CD4-positive, alpha-beta T cell treated with Interleukin-4 for 1 hour (primary cell): ENCODE measurements at places on chromosomes 13 and 19.
A peak's percentile ranks its signal among the peaks of the same experiment; 100 is the strongest.

- DNase-seq = no peak
These were observed 27.1 kb downstream of the ZNF714 start for GRCh38 chr19:21109116-21109515.

GRCh38 chr13:37229931-37230330, 124.5 kb upstream of the CSNK1A1L start:
- DNase-seq = no peak

DNA sequence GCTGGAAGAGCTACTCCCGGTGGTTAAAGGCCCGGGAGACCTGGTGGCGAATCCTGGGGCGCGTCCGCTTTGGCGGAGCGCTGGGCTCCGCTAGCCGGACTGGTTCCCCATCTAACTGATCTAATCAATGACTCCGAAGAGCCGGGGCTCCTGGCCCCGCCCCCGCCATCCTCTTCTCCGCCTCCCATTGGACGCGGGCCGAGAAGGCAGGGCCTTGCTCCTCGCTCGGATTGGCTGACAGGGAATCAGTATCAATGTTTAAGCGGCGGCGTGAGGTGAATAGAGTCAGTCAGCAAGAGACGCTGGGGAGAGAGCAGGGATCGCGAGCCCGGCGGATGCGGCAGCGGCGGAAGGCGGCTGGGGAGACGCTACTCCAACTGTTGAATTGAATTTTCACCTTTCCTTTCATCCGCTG, 1.7 kb upstream of the PCDH17 start:
- DNase-seq = peak; percentile 35

GRCh38 chr13:108003626-108004025, 211.7 kb downstream of the LIG4 start:
- DNase-seq = no peak

DNA sequence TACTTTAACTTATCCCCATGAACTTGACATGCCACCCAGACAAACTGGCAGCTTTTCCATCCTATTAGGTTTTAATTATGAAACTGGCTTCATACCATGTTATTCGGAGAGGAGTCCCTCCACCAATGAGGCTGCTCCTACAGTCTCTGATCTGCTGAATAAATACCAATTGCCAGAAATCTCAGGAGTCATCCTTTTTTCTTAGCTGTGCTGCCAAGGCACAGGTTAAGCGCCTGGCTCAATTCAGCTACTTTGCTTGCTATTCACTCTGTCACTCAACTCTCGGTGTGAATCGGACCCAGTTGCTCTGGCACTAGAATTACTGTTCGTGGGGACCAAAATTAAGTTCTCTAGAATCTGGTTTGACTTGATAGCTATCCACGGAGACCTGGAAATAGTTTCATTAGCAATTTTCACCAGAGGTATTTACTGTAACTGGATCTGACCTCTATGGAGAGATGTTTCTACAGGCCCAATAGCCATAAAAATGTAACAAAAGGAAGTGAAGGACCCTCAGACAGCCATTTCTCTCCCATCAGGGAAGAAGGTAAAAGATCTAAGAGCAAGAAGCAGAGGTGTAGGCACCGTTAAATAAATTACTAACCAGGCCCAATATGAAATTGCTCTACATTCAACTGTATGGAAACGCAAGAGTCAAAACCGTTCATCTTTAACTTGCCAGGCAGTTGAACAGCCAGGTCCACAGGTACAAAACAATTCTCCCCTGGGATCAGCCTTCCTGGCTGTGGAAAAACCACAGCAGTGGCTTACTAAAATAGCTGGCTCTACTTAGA, 5.4 kb downstream of the ZC3H4 start:
- peak; percentile 26 for DNase-seq

DNA sequence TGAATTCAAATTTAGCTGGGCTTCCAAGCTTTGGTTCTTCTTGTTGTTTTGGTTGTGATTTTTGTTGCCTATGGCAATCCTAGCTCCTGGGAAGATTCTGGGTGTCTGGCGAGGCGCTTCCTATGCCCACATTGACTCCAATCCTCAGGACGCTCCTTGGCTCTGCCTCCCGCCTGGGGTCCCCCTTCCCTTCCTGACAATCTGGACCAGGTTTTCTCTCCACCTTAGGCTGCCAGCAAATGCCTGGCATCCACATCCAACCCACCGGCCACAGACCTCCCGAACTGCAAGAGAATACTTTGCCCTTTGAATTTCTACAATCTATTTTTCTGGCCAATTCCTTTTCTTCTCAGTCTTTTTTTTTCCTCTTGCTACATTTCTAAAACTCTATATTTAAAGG, 186.9 kb upstream of the UBL3 start:
- no peak for DNase-seq

DNA sequence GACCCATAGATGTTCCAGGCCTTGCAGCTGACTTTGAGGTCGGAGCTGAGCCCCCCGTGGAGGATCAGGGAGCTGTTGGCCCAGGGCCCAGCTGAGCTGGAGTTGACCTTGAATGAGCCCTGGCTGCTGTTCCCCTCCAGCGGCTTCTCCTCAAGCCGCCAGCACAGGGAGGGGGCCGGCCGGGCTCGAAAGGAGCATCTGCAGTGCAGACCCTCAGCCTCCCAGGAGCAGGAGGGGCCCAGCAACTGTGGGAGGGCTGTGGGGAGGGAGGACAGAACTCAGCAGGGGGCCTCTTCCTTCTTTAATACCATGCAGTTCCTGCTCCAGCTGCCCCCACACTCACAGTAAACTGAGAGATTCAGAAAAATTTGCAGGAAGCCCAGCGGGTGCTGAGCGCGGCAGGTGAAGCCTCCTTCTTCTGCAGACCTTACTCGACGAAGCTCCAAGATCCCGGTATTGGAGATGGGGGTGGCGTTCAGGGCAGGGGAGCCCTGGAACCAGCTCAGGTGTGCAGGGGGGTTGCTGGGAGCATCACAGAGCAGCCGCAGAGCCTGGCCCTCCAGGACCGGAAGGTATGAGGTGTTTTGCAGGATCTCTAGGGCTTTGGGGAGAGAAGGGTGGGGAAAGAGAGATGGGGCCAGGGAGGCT, 2.6 kb downstream of the SIGLEC5 start:
- no peak for DNase-seq

DNA sequence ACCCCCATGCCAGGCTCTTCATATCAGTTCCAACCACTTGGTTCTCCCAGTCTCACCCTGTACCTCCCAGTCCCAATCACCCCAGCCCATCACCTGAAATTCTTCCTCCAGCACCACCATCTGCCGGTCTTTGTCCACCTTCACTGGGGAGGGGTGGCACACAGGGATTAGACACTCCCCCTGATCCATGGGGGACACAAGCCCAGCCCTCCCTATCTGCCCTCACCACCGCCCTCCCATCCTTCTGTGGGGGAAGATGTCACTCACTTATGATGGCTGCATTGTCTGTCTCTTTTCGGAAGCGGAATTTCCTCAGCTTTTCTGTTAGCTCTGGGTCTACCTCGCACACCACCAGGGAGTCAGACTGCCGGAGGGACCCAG, 685 bp downstream of the GMFG start:
- DNase-seq = peak; percentile 41

- DNase-seq = no peak
These were observed 248.0 kb downstream of the MAB21L1 start for GRCh38 chr13:35228536-35228935.

DNA sequence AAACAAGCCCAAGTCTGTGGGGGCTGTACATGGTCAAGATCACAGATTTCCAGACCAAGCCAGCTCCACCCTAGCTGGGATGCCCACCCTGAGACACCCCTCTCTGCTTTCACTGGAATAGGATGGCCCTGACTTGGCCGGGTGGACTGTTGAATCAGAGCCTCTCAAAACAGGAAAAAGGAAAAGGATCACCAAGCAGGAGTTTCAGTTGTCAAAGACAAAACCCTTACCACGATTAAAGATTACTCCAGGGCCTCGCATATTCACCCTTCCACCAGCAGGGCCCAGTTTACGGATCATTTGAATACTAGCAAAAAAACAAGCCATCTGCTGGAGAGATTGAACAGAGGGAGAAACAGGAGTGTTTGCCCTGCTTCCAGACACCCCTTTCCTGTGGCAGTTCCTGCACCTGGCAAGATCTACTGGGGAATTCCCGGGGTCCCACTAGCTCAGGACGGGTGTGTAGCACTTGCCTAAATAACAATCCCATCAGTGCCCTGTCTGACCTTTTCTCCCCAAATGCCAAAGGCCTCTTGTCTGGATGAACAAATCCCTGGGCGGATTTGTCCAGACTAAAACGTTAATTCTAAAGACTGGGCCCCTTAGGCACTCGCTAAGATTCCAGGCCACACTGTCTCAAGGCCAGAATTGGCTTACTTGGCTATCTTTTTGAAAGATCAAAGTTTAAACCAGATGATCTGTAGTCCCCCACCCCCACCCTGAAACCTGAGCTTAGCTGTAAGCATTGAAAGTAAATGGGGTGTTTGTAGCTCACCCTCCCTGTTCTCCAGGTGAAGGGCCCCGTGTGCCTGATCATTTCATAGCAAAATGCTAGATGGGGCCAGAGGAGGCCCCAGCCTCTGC, 38.4 kb downstream of the ACTN4 start:
- no peak for DNase-seq

- no peak for DNase-seq
These were observed 31.4 kb downstream of the NALCN start for GRCh38 chr13:101384929-101385328.

DNA sequence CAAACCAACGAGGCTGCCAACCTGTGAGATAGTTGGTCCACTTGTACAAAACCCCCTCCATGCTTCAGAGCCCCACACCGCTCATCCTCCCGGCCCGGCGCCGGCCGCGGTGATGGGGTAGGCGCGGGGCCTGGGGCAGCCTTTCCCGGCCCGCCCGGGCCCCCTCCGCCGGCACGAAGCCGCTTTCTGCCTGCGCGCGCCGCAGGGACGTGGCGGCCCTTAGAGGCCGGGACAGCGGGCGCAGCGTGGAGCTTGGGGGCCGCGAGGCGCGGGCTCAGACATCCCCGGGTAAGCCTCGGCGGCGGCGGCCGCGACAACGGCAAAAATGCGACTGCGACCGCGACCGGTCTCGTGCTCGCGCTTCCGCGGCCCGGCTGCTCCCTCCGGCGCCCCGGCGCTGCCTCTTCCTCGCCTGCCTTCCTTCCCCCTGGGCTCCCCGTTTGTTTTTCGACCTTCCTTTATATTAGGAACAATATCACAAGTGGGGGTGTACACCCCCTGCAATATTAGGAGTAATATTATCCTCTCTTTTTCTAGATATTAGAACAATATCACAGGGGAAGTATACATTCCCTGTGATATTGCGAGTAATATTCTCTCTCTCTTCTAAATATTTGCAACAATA, 53.9 kb upstream of the CEACAM21 start:
- DNase-seq = peak; percentile 49

DNA sequence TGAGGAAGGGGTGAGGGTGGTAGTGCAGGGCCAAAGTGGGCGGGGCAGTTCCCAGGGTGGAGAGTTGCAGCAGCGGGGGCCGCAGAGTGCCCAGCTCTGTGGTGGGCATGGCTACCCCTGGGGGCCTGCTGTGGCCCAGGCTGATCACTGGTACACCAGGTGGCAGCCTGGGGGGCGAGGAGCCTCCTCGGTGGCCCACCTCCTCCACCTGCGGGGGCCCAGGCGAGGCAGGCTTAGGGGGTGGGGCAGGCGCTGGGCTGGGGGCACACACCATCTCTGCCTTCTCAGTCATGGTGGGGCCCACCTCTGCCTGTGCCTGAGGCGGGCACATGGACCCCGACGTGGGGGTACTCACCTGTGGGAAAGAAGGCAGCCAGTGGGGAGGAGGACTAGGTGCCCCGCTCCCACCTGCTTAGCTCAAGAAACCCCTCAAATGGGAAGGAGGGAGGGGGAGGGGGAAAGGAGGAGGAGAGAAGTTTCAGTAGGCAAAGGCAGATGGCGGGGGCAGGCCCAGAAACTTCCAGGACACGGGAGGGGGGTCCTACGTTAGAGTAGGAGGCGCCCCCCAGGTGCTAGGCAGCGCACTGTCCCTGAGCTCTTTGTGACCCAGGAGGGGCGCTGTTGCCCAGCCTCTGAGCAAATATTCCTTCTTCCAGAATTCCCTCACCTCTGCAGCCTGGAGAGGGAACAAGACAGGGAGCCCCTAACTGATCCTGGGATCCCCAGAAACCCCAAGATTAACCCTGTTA, 1.6 kb downstream of the LYL1 start:
- DNase-seq = no peak

- DNase-seq = no peak
These were observed 16.7 kb downstream of the MYCBP2 start for GRCh38 chr13:77310161-77310560.

- peak; percentile 23 for DNase-seq
These were observed 20.3 kb downstream of the C19orf81 start for GRCh38 chr19:50669302-50670101.

DNA sequence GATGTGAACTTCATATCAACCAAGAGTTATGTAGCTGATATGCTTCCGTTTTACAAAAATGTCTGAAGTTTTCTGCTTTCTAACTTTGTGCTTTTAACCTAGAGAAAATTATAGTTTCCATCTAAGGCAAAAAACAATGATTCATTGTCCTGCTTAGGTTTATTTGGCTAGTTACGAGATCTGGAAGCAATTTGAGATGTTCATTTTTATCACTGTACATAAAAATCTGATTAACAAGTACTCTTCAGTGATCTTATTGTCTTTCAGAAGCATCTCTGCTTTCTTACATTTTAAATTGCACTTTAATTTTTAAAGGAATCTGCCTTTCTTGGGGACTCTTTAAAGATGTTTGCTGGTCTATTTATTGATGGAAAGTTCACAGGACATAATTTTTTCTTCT, 188.1 kb downstream of the RFC3 start:
- DNase-seq = no peak

DNA sequence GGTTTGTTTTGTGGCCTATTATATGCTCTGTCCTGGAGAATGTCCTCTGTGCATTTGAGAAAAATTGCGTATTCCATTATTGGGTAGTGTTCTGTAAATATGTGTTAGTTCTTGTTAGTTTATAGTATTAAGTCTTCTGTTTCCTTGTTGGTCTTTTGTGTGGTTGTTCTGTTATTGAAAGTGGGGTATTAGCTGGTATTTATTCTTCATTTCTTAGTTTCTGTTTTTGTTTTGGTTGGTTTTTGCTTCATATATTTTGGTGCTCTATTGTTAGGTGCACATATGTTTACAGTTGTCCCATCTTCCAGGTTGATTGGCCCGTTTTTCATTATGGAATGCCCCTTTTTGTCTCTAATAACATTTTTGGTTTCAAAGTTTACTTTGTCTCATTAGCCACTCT, 77.3 kb downstream of the DNAJC15 start:
- no peak for DNase-seq

- DNase-seq = no peak
These were observed 9.4 kb upstream of the SLC7A9 start for GRCh38 chr19:32878988-32879387.

GRCh38 chr19:40804783-40805242, 5.8 kb downstream of the EGLN2 start:
- DNase-seq = no peak

DNA sequence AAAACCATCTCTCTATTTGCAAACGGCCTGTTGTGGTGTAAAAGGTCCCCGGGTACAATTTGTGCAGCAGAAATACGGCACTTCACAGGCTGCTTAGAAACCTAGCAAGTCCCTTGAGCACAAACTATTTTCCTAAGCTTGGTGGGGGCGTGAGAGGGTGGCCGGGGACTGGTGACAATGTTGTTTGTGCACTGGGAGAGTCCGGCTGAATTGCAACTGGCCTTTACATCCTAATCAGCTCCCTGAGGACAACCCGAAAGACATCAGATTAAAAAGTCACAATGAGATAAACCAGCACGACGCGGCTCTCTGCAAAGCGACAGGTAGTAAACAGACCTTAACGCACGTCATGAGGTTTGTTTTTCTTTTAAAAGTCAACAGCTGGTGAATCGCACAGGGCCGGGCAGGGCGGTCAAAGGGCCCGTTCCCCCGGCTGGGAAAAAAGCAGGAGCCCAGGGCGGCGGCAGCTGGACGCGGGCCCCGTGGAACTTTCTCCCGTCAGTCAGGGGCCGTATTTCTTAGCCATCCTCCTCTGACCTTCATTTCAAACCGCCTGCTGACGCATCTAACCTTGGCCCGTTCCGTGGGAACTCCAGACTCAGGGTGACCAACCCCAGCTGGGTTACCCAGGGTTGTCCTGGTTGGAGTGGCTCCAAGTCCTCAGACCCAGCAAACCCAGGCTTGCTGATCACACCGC, 112.3 kb downstream of the GADD45B start:
- no peak for DNase-seq
